ENCODE measurements at places on chromosomes 1 and 21. TPM values are rescaled to one million over a fixed set of nuclear protein-coding genes. Genes with fewer than 3 reads are reported as not detected.

The KRTAP19-3 gene
- not detected for total RNA-seq

The FAAH gene
- total RNA-seq = 2.1 TPM

The BLZF1 gene
- 23.9 TPM for total RNA-seq

The ACAP3 gene
- 34.7 TPM for total RNA-seq

The CNIH3 gene
- total RNA-seq = 15.7 TPM

The C1orf74 gene
- 3.1 TPM for total RNA-seq

The PIK3R3 gene
- 1.8 TPM for total RNA-seq

The ARHGEF2 gene
- 208 TPM for total RNA-seq

The FAM72D gene
- 0.26 TPM for total RNA-seq

All from fibroblast of lung (primary cell).